ENCODE measurements at places on chromosomes 3 and 15. TPM values are rescaled to one million over a fixed set of nuclear protein-coding genes. Genes with fewer than 3 reads are reported as not detected.

TM4SF4 gene
- total RNA-seq, result not detected

AMT gene
- 20.1 TPM for total RNA-seq

PROS1 gene
- total RNA-seq, result 275 TPM

POC1A gene
- 1.5 TPM for total RNA-seq

DISP2 gene
- total RNA-seq, result 1.2 TPM

ADGRG7 gene
- 0.13 TPM for total RNA-seq
